Hematopoietic multipotent progenitor cell (in vitro differentiated cells): ENCODE measurements at places on chromosomes 6 and 20. TPM values are rescaled to one million over a fixed set of nuclear protein-coding genes. Genes with fewer than 3 reads are reported as not detected.

Gene SLC22A2
- total RNA-seq: not detected

Gene FOXC1
- under 0.01 TPM for total RNA-seq

DNA sequence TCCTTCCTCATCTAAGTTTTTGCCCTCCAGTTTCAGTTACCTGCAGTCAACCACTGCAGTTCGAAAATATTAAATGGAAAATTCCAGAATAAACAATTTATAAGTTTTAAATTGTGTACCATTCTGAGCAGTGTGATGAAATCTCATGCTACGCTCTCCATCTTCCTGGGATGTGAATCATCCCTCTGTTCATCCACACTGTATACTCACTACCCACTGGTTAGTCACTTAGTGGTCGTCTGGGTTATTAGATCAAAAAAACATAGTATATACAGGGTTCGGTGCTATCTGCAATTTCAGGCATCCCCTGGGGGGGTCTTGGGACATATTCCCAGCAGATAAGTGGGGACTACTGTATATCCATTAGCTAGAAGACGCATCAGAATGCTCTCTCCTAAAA, 151.9 kb upstream of the SLC22A16 start:
- no peak for DNase-seq

Gene GPANK1
- 16.2 TPM for total RNA-seq

DNA sequence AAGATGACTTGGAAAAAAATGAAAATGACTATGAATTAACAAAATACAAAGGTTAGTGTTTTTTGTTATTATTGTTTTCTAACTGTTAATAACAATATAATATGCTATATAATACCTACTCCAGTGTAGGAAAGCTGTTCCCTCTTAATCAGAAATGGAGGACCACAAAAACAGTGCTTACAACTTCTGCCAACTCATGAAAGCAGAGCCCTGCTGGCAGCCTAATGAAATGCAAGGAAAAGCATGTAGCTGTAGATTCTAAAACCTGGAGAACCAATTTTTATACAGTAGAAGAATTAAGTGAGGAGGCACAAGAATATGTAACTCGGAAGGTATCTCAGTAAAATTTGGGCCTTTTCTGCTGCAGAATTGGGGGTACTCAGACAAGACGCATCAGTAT, 29.4 kb downstream of the PHIP start:
- peak; percentile 25 for DNase-seq
